ENCODE measurements at places on chromosomes 16 and 17. TPM values are rescaled to one million over a fixed set of nuclear protein-coding genes. Genes with fewer than 3 reads are reported as not detected.

The TBC1D28 gene
- polyA plus RNA-seq, result not detected

The MNT gene
- polyA plus RNA-seq, result 9.9 TPM

The MRPL10 gene
- polyA plus RNA-seq, result 17.5 TPM

The TBX4 gene
- 0.01 TPM for polyA plus RNA-seq

The C16orf96 gene
- 0.04 TPM for polyA plus RNA-seq

The PERCC1 gene
- polyA plus RNA-seq, result not detected

The PGP gene
- 7.7 TPM for polyA plus RNA-seq

The CBX2 gene
- 3.3 TPM for polyA plus RNA-seq

The CEP295NL gene
- 0.25 TPM for polyA plus RNA-seq

The KRTAP3-1 gene
- not detected for polyA plus RNA-seq

The FOXL1 gene
- 0.08 TPM for polyA plus RNA-seq

The GINS2 gene
- 6.6 TPM for polyA plus RNA-seq

The MFAP4 gene
- 33.7 TPM for polyA plus RNA-seq

The SLC43A2 gene
- 2.1 TPM for polyA plus RNA-seq

The DNAH3 gene
- polyA plus RNA-seq, result 0.07 TPM

The EVPL gene
- 425 TPM for polyA plus RNA-seq

The CRHR1 gene
- polyA plus RNA-seq, result 0.15 TPM

The EXOSC6 gene
- polyA plus RNA-seq, result 7.0 TPM

The CLEC16A gene
- 9.0 TPM for polyA plus RNA-seq

The ICAM2 gene
- polyA plus RNA-seq, result 4.2 TPM

The GNGT2 gene
- 1.3 TPM for polyA plus RNA-seq

The KRT32 gene
- polyA plus RNA-seq, result 8.5 TPM

The SCGB1C2 gene
- polyA plus RNA-seq, result not detected

The FSCN2 gene
- polyA plus RNA-seq, result 2.0 TPM

The NAA38 gene
- 108 TPM for polyA plus RNA-seq

The HSD11B2 gene
- polyA plus RNA-seq, result 15.2 TPM

The NOG gene
- polyA plus RNA-seq, result 0.06 TPM

The MEOX1 gene
- 1.8 TPM for polyA plus RNA-seq

The ANKS3 gene
- 9.3 TPM for polyA plus RNA-seq

The CDH1 gene
- 96.6 TPM for polyA plus RNA-seq

The RPGRIP1L gene
- 1.3 TPM for polyA plus RNA-seq

The ACSM2A gene
- polyA plus RNA-seq, result not detected

The ABCC6 gene
- 0.31 TPM for polyA plus RNA-seq

The C1QL1 gene
- polyA plus RNA-seq, result 0.79 TPM

The CLDN6 gene
- 0.06 TPM for polyA plus RNA-seq

The OR2C1 gene
- polyA plus RNA-seq, result 0.04 TPM

The ARHGAP23 gene
- 36.0 TPM for polyA plus RNA-seq

The ZMYND15 gene
- polyA plus RNA-seq, result 0.96 TPM

Data from esophagus (tissue), 2 donors.